ENCODE measurements at places on chromosomes 5 and 9.

DNA sequence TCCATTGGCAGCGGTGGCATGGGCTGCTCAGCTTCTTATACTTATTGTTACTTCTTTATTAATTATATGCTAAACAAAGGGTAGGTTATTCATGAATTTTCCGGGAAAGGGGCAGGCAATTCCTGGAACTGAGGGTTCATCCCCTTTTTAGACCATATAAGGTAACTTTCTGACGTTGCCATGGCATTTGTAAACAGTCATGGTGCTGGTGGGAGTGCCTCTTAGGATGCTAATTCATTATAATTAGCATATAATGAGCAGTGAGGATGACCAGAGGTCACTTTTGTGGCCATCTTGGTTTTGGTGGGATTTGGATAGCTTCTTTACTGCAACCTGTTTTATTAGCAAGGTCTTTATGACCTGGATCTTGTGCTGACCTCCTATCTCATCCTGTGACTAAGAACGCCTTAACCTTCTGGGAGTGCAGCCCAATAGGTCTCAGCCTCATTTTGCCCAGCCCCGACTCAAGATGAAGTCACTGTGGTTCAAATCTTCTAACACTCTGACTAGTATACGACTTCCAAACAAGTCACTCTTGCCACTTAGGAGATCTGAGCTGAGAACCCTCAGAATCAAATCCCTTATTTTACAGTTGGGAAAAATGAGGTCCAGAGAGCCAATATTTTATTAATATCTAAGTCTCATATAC lies 237.5 kb downstream of the TRIM32 start:
- DNase-seq = no peak

GRCh38 chr9:13688990-13689600 lies 409.6 kb upstream of the MPDZ start:
- no peak for DNase-seq

DNA sequence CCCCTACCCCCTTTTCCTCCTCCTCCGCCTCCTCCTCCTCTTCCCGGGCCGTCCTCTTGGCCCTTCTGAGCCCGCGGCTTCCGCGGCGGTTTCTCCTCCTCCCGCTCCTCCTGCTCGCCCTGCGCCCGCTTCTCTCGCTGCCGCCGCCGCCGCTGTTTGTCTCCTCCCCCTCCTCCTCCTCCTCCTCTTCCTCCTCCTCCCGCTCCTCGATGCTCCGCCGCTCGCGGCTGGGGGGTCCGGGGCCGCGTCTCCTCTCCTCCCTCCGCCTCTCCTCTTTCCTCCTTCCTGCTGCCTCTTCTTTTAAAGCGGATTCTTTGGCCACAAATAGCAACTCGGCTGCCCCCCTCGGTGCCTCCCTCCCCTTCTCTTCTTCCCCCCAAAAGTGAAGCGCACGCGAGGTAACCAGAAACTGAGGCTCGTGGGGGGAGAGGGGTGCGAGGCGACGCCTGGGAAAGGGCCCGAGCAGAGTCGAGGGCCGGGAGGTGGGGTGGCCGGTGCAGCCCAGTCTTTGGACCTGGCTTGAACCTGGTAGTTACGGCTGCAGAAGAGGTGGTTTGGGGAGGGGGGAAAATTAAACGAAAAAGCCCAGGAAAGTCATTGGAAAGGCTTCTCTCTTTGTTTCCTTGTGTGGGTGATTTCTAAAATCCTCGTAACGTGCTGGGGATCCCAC lies 1058.5 kb upstream of the DMAC1 start:
- DNase-seq = no peak

GRCh38 chr9:31302620-31303418 lies 1081.6 kb upstream of the ACO1 start:
- no peak for DNase-seq

- DNase-seq = no peak
Measured at GRCh38 chr5:14406554-14406849, 175.1 kb upstream of the OTULINL start.

GRCh38 chr9:104738452-104738851 lies 9.0 kb upstream of the NIPSNAP3A start:
- DNase-seq = no peak

- DNase-seq = no peak
Measured at GRCh38 chr9:93263334-93264229, 79.6 kb downstream of the WNK2 start.

- no peak for DNase-seq
Measured at GRCh38 chr9:126423142-126423915, 96.7 kb downstream of the MVB12B start.
